Nasal cavity respiratory epithelium epithelial cell of viscerocranial mucosa (primary cell): ENCODE measurements at places on chromosomes 7 and 10. TPM values are rescaled to one million over a fixed set of nuclear protein-coding genes. Genes with fewer than 3 reads are reported as not detected.

The AP1S1 gene
- total RNA-seq: 107 and 116 TPM in 2 replicates

The LIPK gene
- total RNA-seq: 0.21 and 0.68 TPM in 2 replicates

The LIPF gene
- not detected in 2 replicates for total RNA-seq

The VAX1 gene
- under 0.01 TPM in 1 of 2 replicates, not detected in the other for total RNA-seq

The BTRC gene
- total RNA-seq: 12.3 and 19.1 TPM in 2 replicates

The NRAP gene
- total RNA-seq: not detected in 2 replicates
